Kasumi-1 (cell line): ENCODE measurements at places on chromosomes 4 and X.

- DNase-seq = no peak
These were observed 16.2 kb downstream of the NOP14 start for GRCh38 chr4:2946812-2947600.

DNA sequence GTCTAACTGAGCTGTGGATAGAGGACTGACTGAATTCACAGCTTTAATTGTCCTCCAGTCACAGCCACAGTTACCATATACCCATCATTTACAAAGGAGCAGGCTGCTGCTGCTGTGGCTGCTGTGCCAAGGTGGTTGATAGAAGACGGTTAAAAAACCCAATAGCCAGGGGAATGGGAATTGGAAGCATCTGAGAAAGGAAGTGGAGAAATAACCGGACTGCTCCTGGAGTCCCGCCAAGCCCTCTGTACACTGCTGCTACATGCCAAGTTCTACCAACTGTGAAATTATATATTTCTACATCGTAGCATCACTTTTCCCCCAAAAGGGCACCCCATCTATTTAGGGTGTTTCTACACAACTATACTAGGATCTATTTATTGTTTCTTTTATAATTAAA is 279.7 kb upstream of the ARX start:
- DNase-seq = no peak

GRCh38 chr4:4677556-4678522 is 136.0 kb upstream of the STX18 start:
- peak; percentile 16 for DNase-seq

- no peak for DNase-seq
These were observed 5.0 kb upstream of the SCML1 start for GRCh38 chrX:17732138-17732783.

GRCh38 chrX:9164533-9165426 is 130.9 kb upstream of the FAM9B start:
- no peak for DNase-seq

GRCh38 chr4:150710770-150711375 is 128.9 kb downstream of the MAB21L2 start:
- DNase-seq = no peak

DNA sequence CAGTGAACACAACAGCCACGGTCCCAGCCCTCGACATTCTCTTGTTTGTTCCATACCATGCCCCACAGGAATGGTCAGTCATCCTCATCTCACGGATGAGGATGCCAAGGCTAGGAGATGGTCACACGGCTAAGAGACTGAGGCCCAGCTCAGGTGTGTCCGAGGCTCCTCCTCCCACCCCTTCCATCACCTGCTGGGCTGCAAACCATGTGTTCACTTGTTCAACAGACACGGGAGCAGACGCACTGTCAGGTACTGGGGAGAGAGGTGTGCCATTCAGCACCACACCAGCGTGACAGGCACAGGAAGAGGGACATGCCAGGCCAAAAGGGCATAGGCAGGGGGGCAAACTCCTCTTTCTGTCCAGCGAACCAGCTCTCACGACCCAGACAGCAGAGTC is 45.9 kb downstream of the ABLIM2 start:
- DNase-seq = no peak

- DNase-seq = no peak
These were observed 9.3 kb downstream of the ATP5ME start for GRCh38 chr4:664713-665231.

GRCh38 chr4:40199999-40200874 is 3.4 kb downstream of the RHOH start:
- peak; percentile 38 for DNase-seq

DNA sequence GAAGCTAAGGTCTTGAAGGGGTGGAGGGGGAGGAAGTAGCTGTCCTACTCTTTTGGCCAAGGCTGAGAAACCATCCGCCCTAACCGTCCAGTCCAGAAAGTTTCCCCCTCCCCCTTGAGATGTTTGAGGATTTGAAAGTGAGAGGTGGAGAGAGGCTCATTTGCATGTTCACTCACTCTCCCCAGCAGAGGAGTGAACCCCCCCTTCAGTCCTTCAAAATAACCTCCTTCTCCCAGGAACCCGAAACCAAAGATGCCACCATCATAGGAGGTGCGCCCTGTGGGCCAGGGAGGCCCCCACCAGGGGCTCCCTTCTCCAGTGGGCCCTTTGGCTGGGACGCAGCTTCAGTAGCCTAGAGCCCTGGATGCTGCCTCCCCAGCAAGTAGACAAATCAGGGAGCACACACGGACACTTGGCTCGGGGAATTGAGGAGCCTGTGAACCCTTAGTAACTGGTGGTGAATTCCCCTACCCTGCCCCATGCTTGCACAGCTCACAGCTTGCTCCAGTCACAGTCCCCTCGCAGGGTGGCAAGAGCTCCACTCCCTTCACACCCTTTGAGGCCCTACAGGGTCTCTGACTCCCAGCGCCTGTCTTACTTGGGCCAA is 25.6 kb downstream of the ELF4 start:
- no peak for DNase-seq

DNA sequence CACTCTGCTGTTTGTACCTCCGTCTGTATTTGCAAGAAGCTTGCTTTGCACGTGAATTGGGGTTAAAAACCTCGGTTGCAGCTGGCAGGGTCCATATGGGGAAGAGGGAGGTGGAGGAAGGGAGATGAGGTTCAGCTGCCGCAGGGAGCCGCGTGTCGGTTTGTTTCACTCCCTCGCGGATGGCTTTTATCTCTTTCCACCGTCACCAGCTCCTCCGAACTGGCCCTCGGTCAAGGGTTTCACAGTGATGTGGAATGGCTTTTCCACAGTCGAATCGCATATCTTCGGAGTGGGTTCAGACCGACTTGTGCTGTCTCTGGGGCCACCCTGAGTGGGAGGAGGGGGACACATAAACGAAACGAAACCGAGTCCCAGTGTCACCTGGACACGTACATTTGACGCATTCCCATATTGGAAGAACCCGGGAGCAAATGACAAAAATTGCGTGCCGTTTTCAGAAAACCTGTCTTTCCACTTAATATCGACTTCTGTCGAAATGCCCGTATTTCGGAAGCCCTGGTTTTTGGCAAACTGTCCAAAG is 929 bp downstream of the ZBTB33 start:
- peak; percentile 16 for DNase-seq

- peak; percentile 43 for DNase-seq
These were observed 158.7 kb downstream of the DCHS2 start for GRCh38 chr4:154332681-154333421.

GRCh38 chr4:102779204-102779603 is 18.4 kb upstream of the MANBA start:
- DNase-seq = peak; percentile 20

- no peak for DNase-seq
These were observed 84.5 kb downstream of the ACOX3 start for GRCh38 chr4:8355864-8356565.

GRCh38 chr4:8143392-8144140 is 15.0 kb downstream of the ABLIM2 start:
- DNase-seq = no peak

GRCh38 chrX:75230296-75230695 is 43.6 kb upstream of the UPRT start:
- DNase-seq = no peak

DNA sequence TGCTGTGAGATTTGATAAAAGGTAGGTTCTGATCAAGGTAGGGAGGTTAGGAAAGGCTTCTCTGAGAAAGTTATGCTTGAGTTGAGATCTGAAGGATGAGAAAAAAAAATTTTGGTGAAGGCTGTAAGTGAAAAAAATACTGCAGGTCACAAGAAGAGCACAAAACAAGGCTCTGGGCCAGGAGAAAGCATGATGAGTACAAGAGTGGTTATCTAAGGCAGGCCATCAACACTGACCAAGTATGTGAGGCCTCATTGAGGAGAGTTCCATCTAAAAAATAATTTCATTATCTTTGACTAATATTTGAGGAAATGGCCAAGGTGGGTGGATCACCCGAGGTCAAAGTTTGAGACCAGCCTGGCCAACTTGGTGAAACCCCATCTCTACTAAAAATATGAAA is 71.6 kb upstream of the SLC4A4 start:
- no peak for DNase-seq

DNA sequence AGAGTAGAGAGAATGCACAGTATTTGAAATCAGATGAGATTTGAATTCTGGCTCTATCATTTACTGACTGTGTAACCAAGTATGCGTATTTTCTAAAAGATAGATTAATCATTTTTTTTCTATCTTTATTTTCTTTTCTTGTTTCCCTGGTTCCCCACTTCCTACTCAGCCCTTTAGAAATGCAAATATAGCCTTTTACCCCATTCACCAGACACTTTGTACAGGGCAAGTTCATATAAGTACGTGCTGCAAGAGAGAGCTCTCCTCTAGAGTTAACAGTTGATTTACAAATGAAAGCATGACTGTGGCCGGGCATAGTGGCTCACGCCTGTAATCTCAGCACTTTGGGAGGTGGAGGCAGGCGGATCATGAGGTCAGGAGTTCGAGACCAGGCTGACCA is 17.8 kb upstream of the TDO2 start:
- no peak for DNase-seq

DNA sequence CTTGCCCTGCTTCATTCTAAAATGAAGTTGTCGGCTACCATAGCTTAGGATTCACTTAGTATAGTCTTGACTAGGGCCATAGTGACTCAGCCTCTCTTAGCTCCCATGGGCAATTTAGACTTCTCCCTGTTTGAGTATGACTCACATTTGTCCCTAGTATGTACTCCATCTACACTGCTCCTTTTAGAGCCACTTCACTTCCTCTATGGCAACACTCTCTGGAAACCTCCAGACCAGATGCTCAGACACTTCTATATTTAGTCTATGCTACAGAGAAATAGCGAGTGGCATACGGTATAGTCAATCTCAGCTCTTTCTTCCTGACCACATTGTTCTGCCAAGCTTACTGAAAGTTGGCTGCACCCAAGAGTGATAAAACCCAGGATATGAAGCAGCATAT is 11.2 kb downstream of the MEPE start:
- peak; percentile 97 for DNase-seq

DNA sequence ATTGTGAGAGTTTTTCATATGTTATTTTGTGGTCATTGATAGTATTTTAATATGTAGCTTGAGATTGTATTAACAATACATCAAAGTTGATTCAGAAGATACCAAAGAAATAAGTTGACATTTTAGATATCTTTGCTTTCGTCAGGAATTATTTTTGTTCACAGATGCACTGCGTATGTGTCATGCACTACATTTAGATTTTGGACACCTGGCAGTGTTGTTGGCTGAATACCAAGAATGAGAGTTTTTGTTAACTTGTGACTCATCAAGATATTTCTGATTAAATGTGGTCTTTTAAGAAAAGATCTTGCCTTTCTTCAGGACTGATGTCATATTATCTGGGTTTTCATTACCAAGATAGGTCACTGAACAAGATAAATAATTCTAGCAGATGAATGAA is 633.4 kb downstream of the CENPC start:
- no peak for DNase-seq

DNA sequence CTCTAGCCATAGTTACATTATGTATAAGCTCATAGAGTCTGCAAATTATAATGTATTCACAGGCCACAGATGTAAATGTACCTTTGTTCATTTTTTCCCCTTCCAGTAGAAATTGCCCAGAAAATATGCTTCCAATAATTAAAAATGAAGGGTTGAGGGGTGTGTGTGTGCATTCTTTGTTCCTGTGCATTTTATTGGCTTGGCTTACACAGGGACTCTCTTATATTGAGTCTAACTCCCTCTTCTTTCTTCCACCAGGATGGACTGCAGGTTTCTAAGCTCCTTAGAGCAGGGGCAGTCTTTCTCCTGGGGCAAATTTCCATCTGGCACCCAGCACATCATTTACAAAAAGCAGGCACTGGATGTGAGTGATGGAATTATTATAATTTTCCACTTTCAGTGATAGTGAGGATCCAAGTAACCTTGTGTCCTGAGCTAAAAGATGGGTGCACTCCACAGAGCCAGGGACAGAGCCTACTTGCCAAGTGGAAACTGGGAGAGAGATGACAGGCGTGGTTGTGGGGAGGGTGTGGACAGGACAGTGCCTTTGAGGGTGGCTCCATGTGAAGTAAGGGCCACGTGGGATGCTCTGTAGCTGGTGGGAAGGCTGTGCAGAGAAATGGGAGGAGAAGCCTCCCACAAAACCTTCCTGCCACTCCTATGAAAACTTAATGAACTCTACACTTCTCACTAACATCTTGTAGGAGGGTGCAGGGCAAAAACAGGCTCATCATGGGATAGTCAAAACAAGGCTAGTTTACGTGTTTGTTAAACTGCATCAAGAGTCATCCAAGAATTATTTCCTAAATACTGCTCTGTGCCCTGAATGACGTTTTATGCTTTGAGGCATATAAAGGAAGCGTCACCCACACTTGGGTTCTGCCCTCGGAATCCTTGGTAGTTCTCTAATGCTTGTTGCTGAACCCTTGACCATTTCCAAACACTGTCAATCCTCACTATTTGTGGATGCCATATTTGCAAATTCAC is 16.0 kb downstream of the IGFBP7 start:
- no peak for DNase-seq

- no peak for DNase-seq
These were observed 115.5 kb upstream of the ACSL4 start for GRCh38 chrX:109848461-109849050.

- DNase-seq = no peak
These were observed 115.2 kb upstream of the KIT start for GRCh38 chr4:54542540-54543041.

DNA sequence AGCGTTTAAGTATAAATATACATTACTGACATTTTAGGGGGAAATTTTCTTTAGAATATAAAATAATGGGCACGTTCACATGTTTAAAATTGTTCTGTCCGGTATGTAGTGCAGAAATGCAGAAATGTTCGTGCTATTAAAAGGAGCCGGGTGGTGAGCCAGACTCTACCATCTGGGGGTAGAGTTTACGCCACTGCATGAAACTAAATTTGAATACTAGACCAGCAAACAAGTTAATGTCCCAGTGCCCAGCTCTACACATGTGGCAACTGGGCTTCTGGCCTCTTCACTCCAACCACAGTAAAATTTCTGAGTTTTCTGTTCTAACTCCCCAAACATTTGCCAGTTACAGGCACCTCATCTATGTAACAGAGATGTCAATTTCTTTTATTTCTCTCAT is 1453.3 kb upstream of the TENM3 start:
- no peak for DNase-seq

DNA sequence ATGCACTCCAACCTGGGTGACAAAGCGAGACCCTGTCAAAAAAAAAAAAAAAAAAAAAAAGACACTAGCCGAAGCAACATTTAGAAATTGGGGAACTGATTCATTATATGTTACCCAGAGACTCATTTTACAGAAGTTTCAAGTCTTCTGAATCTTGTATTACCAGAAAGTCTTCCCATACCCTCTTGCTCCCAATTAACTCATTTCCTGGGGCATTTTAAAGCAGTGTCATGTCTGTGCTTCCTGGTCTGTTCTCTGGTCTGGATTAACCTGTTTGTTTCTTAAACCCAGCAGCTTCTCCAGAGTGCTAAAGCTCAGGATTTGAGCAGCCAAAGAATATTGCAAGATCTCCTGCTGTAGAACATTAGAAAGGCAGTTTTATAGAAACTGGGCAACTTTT is 43.7 kb downstream of the FRMPD3 start:
- DNase-seq = no peak
